ENCODE measurements at places on chromosomes 4 and X.
A peak's percentile ranks its signal among the peaks of the same experiment; 100 is the strongest.

DNA sequence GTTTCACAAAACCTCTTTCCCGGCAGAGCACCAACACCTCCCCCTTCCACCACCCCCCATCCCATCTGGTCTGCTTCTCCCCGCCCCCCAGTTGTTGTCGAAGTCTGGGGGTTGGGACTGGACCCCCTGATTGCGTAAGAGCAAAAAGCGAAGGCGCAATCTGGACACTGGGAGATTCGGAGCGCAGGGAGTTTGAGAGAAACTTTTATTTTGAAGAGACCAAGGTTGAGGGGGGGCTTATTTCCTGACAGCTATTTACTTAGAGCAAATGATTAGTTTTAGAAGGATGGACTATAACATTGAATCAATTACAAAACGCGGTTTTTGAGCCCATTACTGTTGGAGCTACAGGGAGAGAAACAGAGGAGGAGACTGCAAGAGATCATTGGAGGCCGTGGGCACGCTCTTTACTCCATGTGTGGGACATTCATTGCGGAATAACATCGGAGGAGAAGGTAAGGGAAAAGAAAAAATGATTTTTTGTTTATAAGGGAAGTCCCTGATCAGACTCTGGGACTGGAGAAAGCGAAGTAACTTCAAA lies at the start of gene PDGFRA:
PDGFRA (plus strand) TSS at position 333 of the 541 bp plus-strand sequence. CDS start 29,476 bp downstream, outside the sequence.
- DNase-seq = no peak

DNA sequence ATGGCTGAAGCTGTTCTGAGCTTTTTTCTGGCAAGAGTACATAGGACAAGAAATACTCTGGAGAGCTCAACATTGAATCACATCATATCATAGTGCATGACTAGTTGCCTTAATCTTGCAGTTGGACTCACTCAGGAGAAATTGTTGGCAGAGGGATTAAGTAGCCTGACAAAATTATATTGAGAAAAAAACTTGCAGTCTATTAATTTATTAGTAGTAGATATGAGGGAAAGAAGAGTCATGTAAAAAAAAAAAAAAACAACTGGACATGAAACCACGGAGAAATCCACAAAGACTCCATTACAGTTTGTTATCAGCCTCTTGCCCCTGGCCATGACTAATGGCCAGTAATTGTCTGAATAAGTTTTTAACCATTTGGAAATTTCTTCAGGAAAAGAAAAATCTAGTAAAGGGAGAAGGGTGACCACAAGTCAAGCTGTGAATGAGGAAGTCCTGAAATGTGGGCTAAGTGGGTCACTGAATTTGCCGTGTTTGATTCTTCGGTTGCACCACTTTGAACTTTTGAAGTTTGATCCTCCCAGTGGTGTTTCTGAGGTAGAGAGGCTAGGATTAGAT lies 45.6 kb downstream of the FHL1 start:
- DNase-seq = no peak

- DNase-seq = no peak
These were observed 111.2 kb upstream of the TECRL start for GRCh38 chr4:64520421-64520820.

DNA sequence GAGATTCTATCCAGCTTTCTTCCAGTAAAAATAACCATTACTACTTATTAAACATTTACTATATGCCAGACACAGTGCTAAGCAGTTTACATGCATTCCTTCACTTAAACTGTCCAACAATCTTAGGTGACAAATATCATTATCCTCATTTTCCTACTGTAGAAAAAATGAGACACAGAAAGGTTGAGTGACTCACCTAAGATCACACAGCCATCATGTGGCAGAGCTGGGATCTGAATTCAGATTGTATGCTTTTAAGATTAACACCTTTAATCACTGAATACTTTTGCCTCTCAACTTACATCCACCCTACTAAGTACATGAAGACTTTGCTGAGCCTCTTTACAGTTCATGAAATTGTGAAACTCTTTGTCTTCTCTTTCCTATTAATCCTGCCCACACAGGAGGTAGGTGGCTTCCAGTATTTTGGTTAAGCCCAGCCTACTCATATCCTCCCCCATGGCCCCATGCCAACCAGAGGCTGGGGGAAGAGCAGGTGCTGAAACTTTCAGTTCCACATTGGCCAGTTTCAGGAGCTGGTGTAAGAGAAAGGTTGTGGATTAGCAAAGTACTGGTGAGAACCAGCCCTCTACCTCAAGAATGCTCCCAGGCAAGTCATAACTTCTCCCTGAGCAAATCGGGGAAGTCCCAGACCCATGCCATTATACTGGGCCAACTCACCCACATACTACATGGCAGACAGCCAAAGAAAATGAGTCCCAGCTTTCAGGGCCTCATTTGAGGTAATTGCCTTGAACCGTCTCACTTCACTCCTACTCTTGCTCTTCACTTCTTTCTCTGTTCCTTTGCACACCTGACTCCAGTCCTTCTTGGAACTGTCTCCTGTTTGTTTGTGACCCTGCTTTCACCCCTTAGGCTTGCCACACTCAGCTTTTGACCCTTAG lies 211.1 kb downstream of the GUCY2F start:
- DNase-seq = peak; percentile 3

GRCh38 chr4:83662204-83662603 lies 126.3 kb downstream of the GPAT3 start:
- no peak for DNase-seq

GRCh38 chr4:150229520-150229919 lies 151.3 kb downstream of the DCLK2 start:
- no peak for DNase-seq

DNA sequence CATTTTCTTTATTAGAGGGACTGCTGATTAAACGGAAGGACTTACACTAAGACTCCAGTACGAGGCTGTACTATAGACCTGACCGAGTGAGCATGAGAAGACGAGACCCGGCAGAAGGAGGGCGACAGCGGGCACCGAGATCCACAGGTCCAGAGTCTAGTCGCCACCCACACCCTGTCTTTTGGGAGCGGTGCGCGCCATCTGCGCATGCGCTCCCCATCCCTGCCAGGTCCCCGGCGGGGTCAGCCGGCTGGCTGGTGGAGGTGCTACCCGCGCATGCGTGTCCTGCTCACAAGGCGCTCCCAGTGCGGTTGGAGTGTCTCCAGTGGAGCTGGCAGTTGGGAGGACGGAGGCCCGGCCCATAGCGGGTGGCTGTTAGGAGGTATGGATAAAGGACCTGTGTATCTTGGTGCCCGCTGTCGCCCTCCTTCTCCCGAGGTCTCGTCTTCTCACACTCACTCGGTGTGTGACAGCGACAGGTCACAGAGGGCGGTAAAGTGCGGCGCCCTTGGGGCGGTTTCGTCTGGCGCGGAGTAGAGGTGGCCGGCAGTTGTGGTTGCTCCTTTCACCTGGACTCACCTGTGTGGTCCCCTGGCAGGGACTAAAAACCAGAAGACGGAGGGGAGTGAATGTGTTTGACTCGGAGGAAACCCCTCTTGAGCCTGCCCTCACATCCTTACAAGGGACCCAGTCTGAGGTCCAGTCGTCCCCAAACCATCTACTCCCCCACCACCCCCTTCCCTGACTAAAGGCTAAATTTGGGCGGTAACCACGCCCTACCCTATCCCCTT lies 7.6 kb upstream of the HSD17B10 start:
- peak; percentile 76 for DNase-seq

GRCh38 chr4:138919094-138919936 lies 96.3 kb upstream of the NOCT start:
- peak; percentile 53 for DNase-seq

DNA sequence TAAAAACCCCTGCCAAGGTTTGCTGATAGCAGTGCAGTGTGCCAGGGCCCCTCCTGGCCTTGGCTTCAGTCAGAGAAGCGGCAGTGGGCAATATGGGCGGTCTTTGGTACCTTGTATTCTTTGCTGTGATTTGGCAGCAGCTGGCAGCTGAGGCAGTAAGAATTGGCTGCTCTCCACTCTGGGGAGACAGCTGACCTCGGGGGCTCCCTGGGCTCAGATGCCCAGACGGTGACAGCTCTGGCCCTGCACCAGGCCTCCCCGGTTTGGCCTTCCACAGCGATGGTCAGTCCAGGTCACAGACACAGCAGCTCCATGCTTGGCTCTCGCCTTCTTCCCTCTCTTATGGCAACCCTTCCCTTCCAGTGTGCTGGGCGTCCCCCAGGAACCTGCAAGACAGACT lies 330.9 kb downstream of the BCOR start:
- DNase-seq = no peak

DNA sequence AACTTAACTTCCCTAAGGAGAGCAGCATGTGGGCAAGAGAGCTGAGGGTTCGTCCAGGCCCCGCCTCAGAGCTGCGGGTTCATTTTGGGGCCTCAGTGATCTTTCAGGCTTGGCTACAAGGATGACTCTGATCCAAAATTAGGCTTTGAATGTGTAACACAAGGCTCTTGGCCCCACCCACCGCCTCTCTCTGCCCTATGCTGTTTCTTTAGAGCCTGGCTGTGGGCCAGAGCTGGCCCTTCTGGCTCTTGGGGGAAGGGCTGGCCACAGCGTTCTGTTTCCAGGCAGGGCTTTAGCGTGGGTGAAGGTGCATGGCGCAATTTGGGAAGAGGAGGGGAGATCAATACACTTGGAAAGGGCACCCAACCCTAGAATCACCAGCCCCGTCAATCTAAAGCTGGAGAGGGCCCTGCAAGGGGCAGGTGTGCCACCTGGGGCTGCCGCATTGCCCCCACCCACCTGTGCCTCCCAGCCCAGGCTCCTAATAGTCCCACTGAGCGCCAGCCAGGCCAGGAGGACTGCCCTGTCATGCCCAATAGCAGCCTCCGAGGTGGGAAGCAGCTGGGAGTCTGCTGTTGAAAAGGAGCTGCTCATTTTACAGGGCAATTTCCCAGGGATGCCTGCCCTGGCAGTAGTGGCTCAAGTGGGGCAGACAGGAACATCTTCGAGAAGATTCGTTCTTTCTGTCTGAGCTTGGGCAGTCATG lies 84.5 kb upstream of the MAML3 start:
- DNase-seq = no peak

DNA sequence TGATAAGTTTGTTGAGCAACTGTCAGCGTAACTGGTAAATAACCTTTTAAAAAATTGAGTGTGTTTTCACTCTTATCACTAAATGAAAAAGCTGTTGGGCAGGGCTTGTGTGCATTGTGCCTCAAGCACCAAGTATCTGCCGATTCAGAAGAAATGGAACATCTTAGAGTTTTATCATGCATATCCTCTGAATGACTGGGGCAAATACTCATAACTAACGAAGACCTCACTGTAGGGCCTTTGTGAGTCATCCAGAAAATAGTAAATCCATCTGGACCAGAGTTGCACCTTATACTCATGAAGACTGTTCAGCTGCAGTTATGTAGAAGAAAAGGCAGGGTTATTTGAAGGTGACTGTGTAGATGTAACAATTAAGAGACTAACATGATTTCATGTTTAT lies 222.1 kb downstream of the CAMK2D start:
- DNase-seq = peak; percentile 25

GRCh38 chrX:53714580-53715345 lies 28.2 kb upstream of the HUWE1 start:
- DNase-seq = peak; percentile 71
